MG63 (cell line): ENCODE measurements at places on chromosomes 6 and 20. TPM values are rescaled to one million over a fixed set of nuclear protein-coding genes. Genes with fewer than 3 reads are reported as not detected.

- DNase-seq: no peak
These were observed 10.6 kb downstream of the TMEM242 start for GRCh38 chr6:157312757-157313156.

GRCh38 chr20:32062776-32063170 lies 10.7 kb downstream of the HCK start:
- no peak for DNase-seq

DNA sequence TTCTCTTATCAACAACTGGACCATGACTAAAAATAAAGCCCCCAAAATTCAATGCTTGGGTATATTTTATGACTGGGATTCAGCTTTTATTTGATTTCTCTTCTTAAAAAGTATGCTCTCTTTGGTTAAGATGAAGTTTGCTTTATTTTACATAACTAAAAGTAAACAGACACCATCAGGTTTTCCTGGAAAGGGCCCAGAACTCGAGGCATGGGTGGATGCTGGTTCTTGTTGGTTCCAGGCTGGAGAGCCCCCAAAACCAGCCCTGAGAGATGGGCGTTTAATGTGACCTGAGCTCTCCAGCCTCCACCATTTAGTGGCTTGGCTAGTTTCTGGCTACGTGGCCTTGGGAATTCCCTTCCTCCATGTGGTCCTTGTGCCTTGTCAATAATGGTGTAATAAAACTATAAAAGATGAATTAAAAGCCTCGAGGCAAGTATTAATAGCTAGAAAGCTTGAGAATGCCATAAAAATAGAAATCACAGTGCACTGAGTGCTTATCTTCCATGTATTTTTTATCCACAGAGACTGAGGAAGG lies 34.1 kb downstream of the BANF2 start:
- no peak for DNase-seq

DNA sequence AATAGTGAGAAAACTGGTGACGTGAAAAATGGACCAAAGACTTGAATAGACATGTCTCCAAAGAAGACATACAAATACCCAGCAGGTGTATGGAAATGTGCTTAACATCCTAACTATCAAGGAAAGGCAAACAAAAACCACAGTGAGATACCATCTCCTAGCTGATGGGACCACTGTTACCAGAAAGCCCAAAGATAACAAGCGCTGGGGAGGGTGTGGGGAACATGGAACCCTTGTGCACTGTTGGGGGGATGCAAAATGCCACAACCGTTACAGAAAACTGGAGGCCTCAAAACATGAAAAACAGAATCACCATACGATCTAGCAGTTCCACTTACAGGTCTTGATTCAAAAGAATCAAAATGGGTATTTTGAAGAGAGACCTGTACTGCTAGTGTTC lies 19.8 kb upstream of the RBM38 start:
- no peak for DNase-seq

DNA sequence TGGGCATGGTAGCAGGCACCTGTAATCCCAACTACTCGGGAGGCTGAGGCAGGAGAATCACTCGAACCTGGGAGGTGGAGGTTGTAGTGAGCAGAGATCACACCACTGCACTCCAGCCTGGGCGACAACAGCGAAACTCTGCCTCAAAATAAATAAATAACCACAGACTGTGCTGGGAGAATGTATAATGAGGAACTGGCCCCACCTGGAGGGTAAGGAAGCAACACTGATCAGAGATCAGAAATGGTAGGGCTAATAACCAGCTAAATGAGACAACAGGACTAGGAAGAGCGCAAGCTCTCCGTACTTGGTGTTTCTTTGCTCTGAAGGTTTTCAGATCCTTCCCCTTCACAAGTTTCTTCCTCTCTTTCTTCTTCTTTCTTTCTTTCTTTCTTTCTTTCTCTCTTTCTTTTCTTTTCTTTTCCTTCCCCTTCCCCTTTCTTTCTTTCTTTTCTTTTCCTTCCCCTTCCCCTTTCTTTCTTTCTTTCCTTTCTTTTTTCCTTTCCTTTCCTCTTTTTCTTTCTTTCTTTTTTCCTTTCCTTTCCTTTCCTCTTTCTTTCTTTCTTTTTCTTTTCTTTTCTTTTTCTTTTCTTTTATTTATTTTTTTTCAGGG lies 14.6 kb downstream of the CCM2L start:
- DNase-seq: no peak

- DNase-seq: no peak
These were observed 262.4 kb upstream of the MARCKS start for GRCh38 chr6:113594726-113595125.

- no peak for DNase-seq
These were observed 38.8 kb downstream of the C6orf52 start for GRCh38 chr6:10655508-10656055.

DNA sequence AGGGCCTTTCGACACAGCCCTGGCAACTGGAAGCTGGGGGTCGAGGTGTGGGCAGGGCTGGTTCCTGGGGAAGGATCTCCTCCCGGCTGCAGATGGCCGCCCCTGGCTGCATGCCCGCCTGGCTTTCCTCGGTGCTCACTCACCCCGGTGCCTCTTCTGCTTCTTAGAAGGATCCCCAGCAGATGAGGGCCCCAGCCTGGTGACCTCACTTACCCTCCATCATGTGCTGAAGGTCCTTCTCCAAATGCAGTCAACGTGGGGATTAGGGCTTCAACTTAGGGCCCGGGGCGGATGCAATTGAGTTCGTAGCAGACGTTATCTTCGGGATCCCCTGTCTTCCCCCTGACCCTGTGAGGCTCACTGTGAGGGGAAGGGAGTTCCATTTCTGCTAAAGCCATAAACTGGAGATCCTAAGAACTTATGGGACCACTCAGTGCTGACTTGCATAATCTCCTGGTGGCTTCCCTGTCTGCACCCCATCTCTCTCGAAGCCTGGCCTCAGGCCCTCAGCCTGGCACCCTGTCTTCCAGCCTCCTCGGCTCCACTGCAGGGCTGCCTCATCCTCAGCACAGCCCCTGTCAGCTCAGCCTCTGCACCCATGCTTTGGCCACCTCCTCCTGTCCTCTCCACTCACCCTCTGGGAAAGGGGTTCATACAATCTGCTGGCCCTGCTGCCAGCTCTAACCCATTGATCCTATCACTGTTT lies 92.6 kb downstream of the THBS2 start:
- DNase-seq: no peak

DNA sequence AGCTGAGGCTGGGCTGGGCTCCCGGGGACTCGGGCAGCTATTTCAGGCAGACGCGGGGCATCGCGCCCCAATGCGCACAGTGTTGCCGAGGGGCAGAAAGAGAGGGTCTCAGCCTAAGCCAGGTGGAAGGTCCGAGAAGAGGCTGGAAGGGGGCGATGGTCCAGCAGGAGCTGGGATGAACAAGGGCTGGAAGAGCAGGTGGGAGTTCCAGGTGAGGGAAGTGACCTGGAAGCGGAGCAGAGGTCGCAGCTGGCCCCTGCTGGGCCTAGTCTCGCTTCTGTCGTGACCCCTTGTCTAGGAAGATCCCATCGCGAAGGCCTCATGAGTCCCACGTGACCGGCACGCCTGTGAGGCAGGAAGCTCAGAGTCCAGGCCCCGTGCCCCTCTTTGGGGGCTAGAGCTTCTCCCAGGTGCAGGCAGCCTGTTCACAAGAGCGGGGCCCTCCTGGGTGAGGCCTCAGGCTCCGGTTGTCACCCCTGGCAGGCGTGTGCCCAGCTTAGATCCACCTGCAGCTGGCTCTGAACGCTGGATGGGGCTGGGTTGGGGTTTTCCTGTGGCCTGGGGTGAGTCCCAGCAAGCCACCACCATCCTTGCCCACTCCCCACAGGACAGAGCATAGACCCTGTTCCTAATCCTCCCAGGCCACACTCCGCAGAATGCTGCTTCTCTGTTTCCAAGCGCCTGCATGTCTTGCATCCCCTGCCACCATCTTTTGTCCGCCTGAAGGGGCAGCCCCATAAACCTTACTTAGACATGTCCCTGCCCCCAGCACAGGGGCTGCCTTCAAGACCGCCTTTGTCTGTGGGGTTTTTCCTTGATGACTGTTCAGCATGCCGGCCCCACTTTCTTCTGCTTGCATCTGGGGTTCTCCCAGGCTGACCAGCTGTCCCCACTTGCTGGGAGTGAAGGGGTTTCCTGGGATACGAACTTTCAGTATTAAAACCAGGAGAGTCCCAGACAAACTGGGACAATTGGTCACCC lies 15.1 kb downstream of the SLC22A3 start:
- DNase-seq: no peak

DNA sequence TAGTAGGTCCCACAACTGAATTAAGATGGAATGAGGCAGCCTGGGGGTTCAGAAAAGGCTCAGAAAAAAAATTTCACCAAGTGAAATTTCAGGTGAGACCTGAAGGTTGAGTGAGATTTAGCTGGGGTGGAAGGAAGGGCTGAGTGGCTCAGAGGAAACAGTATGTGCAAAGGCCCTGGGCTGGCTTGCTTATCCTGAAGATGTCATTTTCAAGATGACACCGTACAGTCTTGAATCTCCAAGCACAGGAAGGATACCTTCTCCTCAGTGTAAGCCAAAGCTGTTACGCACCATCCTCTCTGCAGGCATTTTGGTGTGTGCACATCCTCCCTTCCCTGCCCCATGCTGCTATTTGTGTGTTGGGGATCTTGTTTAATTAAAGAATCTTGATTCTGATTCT lies 43.0 kb upstream of the RANBP9 start:
- no peak for DNase-seq

DNA sequence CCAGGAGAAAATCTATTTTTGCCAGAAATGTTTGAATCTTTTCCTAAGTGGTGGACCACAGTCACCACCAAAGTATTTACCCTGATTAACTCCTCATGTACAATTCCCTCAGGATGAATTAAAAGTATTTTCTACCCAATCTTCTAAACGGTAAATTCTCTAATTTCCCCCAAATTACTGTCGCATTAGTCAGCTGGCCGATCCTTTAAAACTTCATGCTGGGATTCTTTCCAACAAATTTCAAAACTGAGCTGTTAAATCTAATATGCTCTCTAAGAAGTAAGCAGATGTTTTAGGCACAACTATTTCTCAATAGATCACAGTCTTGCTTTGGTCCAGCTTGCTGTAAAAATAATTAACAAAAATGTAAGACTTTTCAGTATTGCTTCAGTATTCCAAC lies 447.2 kb downstream of the FRK start:
- DNase-seq: peak; percentile 13

The TSBP1 gene
- total RNA-seq: not detected in 2 replicates
